Thoracic aorta (tissue), 2 donors: ENCODE measurements at places on chromosomes 1 and 21.

GRCh38 chr1:33175865-33176264, 6.0 kb downstream of the TRIM62 start:
- no peak for DNase-seq

DNA sequence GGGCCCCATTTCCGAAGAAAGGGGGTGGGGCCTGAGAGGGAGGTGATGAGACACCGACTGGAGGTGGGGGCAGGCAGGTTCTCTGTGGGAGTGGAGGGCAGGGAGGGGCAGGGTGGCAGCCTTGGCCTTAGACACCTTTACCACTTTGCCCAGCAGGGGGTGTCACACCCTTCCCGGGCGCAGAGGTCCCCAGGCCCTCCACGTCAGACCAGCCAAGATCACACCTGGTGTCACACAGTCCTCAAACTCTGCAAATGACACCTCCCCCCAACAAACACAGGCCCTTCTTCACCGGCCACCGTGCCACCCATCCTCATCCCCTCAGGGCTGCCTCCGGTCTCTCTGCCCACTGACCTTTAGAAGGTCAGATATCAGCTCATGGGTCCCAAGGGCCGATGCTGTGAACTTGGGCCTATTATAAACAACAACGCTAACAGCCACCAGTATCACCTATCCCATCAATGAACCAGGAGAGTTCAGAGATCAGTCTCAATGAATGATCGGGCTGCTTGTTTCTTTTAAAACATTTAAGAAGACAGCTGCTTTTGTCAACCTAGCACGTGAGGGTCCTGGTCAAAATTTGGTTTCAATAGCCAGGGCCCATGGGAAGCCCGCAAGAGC, 103.9 kb downstream of the CASZ1 start:
- no peak for DNase-seq

DNA sequence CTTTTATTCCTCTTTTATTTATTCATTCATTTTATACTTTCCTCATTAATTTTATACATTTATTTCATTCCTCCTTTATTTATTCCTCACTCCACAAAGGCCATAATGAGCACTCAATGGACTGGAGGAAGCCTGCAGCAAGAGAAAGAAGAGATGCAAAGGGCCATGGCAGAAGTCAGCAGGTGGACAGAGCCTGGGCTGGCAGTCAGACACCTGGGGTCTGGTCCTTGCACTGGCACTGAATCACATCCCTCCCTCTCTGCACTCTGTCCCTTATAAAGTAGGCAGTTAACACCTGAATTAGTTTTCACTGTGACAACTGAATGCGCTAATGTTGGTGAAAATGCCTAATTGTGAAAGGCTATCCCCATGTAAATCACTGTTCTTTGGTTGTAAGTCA, 38.6 kb downstream of the FAM78B start:
- DNase-seq, result no peak

DNA sequence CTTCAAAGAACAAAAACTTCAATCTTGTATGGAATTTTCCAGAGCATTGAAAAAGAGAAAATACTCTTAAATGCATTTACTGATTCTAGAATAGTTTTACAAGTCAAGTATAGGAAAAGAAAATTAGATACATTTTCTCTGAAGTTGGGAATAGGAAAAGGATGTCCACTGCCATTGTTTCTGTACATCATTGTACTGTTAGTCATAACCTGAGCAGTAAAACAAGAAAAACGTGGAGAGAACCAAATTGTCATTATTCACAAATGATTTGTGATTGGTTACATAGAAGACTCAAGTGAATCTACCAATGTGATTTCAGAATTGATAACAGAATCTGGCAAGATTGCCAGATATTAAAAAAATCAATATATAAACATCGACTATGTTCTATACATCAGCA, 27.4 kb downstream of the PRKACB start:
- no peak for DNase-seq

GRCh38 chr1:112464501-112464900, 44.3 kb upstream of the WNT2B start:
- DNase-seq, result no peak

- DNase-seq, result no peak
Measured at GRCh38 chr1:228140724-228141225, 696 bp downstream of the GUK1 start.

DNA sequence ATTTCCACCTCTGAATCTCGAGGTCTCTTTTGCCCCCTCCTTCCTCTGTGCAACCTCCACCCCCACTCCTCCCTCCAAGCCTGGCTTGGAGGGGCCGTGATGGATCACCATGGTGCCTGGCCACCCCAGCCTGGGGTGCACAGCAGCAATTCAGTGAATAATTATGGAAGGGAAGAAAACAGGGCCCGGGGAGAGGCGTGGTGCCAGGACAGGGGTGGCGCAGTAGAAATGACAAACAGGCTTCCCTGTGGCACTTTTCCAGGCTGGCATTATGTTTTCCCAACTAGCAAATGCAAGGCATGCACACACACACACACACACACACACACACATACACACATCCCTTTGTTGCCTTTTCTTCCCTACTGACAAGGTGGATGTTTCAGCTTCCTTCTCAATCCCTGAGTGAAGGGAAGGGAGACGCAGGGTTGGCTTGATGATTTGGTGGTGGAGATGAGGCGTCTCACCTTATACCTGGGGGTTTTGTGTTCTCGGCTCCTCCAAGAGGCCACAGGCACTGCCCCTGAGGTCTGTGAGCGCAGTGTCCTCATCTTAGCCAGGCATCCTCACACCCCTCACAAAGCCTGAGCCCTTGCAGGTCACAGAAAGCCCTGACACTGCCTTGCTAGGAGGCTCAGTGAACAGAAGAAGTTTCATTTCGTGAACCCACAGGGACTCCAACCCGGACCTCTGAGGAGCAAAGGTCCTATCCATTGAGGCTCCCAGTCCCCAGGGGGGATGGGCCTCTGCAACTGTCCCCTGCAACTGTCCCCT, 215.8 kb downstream of the MATN1 start:
- no peak for DNase-seq

GRCh38 chr1:245188403-245188802, 33.6 kb downstream of the KIF26B start:
- no peak for DNase-seq

- no peak for DNase-seq
Measured at GRCh38 chr1:15411593-15412137, 2.0 kb downstream of the EFHD2 start.

GRCh38 chr1:158045639-158046038, 52.2 kb downstream of the KIRREL1 start:
- no peak for DNase-seq

- DNase-seq, result no peak
Measured at GRCh38 chr1:9448132-9449109, 90.8 kb upstream of the SLC25A33 start.

- DNase-seq, result no peak
Measured at GRCh38 chr1:10765734-10766478, 30.5 kb downstream of the CASZ1 start.

GRCh38 chr1:213676736-213677135, 311.0 kb upstream of the PROX1 start:
- DNase-seq, result no peak

- no peak for DNase-seq
Measured at GRCh38 chr1:159556931-159557369, 21.1 kb upstream of the OR10J5 start.

DNA sequence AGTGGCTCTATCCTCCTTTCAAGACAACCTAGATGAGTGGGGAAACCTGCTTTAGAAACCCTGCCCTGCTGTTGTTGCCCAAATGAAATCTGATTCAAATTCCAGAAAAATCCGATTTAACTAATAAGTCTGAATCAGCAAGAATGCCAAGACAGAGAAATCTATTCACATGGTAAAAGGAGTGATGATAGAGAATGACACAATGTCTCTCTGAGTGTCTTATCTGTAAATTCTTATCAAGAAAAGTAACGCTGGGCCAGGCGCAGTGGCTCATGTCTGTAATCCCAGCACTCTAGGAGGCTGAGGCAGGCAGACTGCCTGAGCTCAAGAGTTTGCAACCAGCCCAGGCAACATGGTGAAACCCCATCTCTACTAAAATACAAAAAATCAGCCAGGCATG, 13.7 kb upstream of the GUCA2A start:
- no peak for DNase-seq

GRCh38 chr1:48966583-48966982, 189.9 kb upstream of the BEND5 start:
- DNase-seq, result no peak

- no peak for DNase-seq
Measured at GRCh38 chr1:198939956-198940355, 301.1 kb downstream of the PTPRC start.

DNA sequence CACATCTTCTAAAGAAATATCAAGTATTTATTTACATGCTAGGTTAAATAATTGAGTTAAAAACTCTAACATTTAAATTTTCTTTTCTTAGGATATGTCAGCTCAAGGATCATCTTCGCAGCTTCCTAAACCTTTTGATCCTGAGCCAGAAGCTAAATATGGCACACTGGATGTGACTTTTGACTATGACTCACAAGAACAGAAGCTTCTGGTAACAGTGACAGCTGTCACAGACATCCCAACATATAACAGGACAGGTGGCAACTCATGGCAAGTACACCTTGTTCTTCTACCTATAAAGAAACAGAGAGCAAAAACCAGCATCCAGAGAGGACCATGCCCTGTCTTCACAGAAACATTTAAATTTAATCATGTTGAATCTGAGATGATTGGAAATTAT, 132.7 kb upstream of the SERTAD4 start:
- no peak for DNase-seq

- DNase-seq, result no peak
Measured at GRCh38 chr1:153775458-153776327, 486 bp downstream of the SLC27A3 start.
